CD4-positive, CD25-positive, alpha-beta regulatory T cell (primary cell): ENCODE measurements at places on chromosomes 7 and 10. TPM values are rescaled to one million over a fixed set of nuclear protein-coding genes. Genes with fewer than 3 reads are reported as not detected.

The DPYSL4 gene
- total RNA-seq = 1.2 TPM

The SPDYE11 gene
- total RNA-seq = not detected

The TMEM254 gene
- total RNA-seq = 10.7 TPM

The UCMA gene
- not detected for total RNA-seq

The HOXA6 gene
- not detected for total RNA-seq

The SFMBT2 gene
- 21.2 TPM for total RNA-seq

The ITIH5 gene
- total RNA-seq = not detected

The SNX13 gene
- 32.5 TPM for total RNA-seq

The ITPRID1 gene
- not detected for total RNA-seq

The AOC1 gene
- not detected for total RNA-seq

The GJC3 gene
- 0.35 TPM for total RNA-seq

The MACROH2A2 gene
- 2.4 TPM for total RNA-seq

The LIPN gene
- total RNA-seq = 0.44 TPM

The PTF1A gene
- not detected for total RNA-seq

The ACSM6 gene
- total RNA-seq = not detected

The KIAA1217 gene
- total RNA-seq = 0.10 TPM

The ADAP1 gene
- 5.5 TPM for total RNA-seq

The RELN gene
- total RNA-seq = not detected

The SFXN4 gene
- total RNA-seq = 10.7 TPM

The CALY gene
- total RNA-seq = 1.8 TPM

The GARIN1A gene
- 1.9 TPM for total RNA-seq

The CDK14 gene
- 4.0 TPM for total RNA-seq

The ADRB1 gene
- 0.17 TPM for total RNA-seq

The IGFBP1 gene
- not detected for total RNA-seq
